GM12878 (cell line): ENCODE measurements at places on chromosomes 12 and 14. TPM values are rescaled to one million over a fixed set of nuclear protein-coding genes. Genes with fewer than 3 reads are reported as not detected.

DNA sequence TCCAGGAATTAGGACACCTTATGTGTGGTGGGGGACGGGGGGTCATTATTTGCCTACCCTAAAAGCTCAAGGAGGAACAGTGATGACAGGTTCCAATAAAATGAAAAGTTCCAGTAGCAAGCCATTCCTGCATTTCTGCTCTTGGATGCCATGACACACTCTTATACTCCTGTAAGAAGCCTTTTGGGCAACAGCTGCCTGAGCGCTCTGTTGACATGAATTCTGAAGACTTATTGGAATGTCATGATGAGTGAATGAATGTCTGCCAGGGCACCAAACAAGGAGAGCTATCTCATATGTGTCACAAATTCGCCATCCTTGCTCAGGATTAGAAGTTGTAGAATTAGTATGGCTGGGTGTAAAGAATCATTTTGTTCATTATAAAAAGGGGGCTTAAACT lies 36.3 kb downstream of the PTGER2 start:
- no peak for DNase-seq
- no peak overlapping the region for H3K4me3 ChIP-seq
- no peaks in the 10 kb centered on the region; the same call in none of the 2 replicates for H3K27me3 ChIP-seq
- H3K4me1 ChIP-seq = no peaks in the 10 kb centered on the region

GRCh38 chr12:39619316-39619659 lies 315 bp downstream of the ABCD2 start:
- H3K27me3 ChIP-seq = no peaks in the 10 kb centered on the region
- no peaks in the 10 kb centered on the region for H3K36me3 ChIP-seq
- H3K4me3 ChIP-seq = peak overlapping the region; percentile 95
- peak overlapping the region; percentile 98 for H3K27ac ChIP-seq
- no peak for DNase-seq

- no peak overlapping the region for H3K27ac ChIP-seq
- no peaks in the 10 kb centered on the region for H3K36me3 ChIP-seq
- no peaks in the 10 kb centered on the region; the same call in 1 of the 2 replicates for H3K27me3 ChIP-seq
These were observed 42.5 kb upstream of the CATSPERB start for GRCh38 chr14:91774140-91775096.

DNA sequence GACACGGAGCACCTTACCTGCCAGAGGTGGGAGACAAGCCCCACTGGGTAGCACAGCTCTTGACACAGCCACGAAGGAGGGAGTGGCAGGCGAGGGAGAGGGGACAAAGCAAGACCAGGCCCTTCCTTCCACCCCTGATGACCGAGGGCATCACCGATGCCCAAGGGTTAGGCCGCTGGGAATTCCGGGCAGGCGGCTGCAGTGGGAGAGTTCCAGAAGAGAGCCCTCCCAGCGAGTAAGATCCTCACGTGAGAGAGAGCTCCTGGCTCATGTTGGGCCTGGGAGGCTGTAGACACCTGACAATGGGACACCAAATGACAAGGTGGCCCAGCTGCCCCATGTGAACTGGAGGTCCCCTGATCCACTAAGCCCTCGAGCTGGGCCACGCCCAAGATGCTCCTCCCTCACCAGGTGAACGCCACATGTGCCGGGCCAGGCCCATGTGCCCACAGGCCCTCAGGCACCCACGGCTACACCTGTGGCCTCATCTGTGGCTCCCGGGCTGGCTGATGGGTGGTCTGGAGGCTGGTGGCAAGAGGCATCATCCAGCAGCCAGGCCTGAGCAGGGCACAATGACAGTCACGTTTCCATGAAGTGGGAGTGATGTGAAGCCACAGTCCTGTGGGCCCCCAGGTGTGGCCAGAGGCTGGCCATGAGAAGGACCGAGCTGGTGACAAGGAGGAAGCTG lies 32.1 kb upstream of the C14orf180 start:
- no peak overlapping the region for H3K4me3 ChIP-seq
- no peaks in the 10 kb centered on the region for H3K36me3 ChIP-seq
- H3K4me1 ChIP-seq = no peaks in the 10 kb centered on the region
- DNase-seq = no peak

DNA sequence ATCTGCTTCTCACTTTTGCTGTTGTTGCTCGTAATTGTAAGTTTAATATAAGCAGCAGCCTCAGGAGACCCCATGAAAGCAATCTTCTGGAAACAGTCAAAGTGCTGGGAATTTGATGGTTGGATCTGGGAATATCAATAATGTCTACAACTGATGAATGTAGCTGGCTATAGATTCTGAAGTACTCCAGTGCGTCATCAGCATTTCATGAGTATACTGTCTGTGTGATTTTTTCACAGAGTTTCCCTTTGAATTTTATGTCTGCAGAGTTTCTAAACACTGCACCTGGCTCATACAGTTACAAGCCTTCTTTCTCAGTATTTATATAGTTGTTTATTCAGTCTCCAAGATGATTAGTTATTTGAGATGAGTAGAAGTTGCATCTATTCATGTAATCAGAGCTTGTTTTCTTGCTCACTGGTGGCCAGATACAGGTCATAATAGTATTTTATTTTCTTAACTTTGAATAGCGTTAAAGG lies 222.3 kb downstream of the RAD51B start:
- no peaks in the 10 kb centered on the region for H3K36me3 ChIP-seq
- no peak overlapping the region for H3K27ac ChIP-seq
- H3K4me1 ChIP-seq = no peaks in the 10 kb centered on the region
- no peak overlapping the region for H3K4me3 ChIP-seq
- no peaks in the 10 kb centered on the region for H3K27me3 ChIP-seq

GRCh38 chr12:126998747-126999285 lies 1268.2 kb upstream of the TMEM132C start:
- H3K27me3 ChIP-seq = no peaks in the 10 kb centered on the region
- no peaks in the 10 kb centered on the region for H3K36me3 ChIP-seq
- no peak overlapping the region for H3K4me3 ChIP-seq
- DNase-seq = no peak
- H3K27ac ChIP-seq = no peak overlapping the region

DNA sequence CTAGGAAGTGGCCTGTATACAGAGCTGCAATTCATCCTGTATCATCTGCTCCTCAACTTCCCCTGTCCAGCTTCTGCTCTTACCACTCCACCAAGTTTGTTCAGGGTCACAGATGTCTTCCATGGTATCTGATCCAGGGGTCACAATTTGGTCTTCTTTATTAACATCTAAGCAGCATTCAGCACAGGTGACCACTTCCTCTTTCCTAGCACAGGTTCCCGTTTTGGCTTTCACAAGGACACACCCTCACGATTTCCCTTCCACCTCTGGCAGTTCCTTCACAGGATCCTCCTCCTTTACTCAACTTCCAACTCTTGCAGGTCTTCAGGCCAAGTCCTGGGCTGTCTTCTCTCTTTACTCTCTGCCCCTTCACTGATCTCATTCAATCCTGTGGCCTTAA lies 93.6 kb downstream of the TTC7B start:
- H3K36me3 ChIP-seq = no peaks in the 10 kb centered on the region
- no peaks in the 10 kb centered on the region; the same call in 1 of the 2 replicates for H3K27me3 ChIP-seq
- H3K27ac ChIP-seq = no peak overlapping the region
- no peaks in the 10 kb centered on the region for H3K4me1 ChIP-seq
- no peak overlapping the region for H3K4me3 ChIP-seq

GRCh38 chr14:20468764-20469241 lies 403 bp upstream of the PNP start:
- H3K36me3 ChIP-seq = no peaks in the 10 kb centered on the region; the same call in none of the 2 replicates
- H3K4me1 ChIP-seq = peaks cover 7% of the 10 kb centered on the region; the same call in 1 of the 2 replicates
- H3K27ac ChIP-seq = no peak overlapping the region

DNA sequence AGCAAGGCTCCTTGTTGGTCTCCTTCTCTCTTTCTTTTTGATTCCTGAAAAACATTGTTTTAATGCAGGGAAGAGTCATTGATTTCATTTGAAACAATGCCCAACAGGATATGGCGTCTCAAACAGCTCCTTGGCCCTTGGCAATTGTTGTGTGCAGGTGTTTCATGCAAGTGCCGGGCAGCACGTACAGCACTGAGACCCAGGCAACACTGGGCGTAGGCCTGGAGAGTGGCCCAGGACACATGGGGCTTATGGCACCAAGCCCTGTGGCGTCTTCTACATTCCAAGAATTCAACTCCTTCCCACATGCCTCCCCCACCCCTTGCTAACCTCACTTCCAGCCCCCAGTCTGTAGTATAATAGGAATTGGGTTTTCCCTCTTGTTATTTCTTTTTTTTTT lies 230.4 kb downstream of the SPTSSA start:
- H3K4me1 ChIP-seq = no peaks in the 10 kb centered on the region
- no peak overlapping the region for H3K27ac ChIP-seq
- no peaks in the 10 kb centered on the region for H3K27me3 ChIP-seq
- no peak for DNase-seq
- no peaks in the 10 kb centered on the region for H3K36me3 ChIP-seq
- no peak overlapping the region for H3K4me3 ChIP-seq

GRCh38 chr14:92400579-92401444 lies 77.8 kb downstream of the SLC24A4 start:
- H3K4me3 ChIP-seq = no peak overlapping the region; the same call in 1 of the 2 replicates
- H3K27me3 ChIP-seq = no peaks in the 10 kb centered on the region
- DNase-seq = peak; percentile 82
- peaks cover 22% of the 10 kb centered on the region for H3K4me1 ChIP-seq
- peak overlapping the region; percentile 59 for H3K27ac ChIP-seq

DNA sequence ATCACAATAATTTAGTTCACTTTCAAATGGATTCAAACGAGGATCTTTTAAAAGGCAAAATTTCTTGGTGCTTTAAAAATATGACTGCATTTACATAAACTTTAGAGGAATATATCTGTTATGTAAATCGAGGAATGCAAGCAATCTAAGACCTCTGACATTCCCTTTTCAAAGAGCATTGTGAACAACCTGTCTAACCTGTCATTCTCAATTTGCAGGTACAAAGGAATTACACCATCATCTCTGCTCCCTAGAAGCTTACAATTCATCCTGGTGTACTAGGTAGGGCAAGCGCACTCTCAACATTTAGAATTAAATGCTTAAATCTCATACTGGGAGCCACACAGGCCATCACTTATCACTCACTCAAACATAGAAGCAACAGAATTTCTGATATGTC lies 35.6 kb downstream of the BMP4 start:
- no peaks in the 10 kb centered on the region for H3K36me3 ChIP-seq
- 0 out of 2 replicates have a peak, but pooled peaks cover 1% of the 10 kb centered on the region for H3K27me3 ChIP-seq
- no peak for DNase-seq
- H3K4me3 ChIP-seq = no peak overlapping the region

- no peak overlapping the region for H3K4me3 ChIP-seq
- peak overlapping the region; percentile 56 for H3K27ac ChIP-seq
- H3K27me3 ChIP-seq = no peaks in the 10 kb centered on the region
- peaks cover 8% of the 10 kb centered on the region; the same call in 1 of the 2 replicates for H3K36me3 ChIP-seq
- no peak for DNase-seq
These were observed 58.0 kb downstream of the SYNE2 start for GRCh38 chr14:63910583-63911363.

- H3K4me3 ChIP-seq = no peak overlapping the region
- no peaks in the 10 kb centered on the region for H3K27me3 ChIP-seq
- H3K27ac ChIP-seq = no peak overlapping the region
- no peaks in the 10 kb centered on the region for H3K4me1 ChIP-seq
- peaks cover 5% of the 10 kb centered on the region for H3K36me3 ChIP-seq
These were observed 85.1 kb downstream of the BORCS5 start for GRCh38 chr12:12441843-12442461.

GRCh38 chr14:22106700-22107697 lies 433.4 kb upstream of the OR4E1 start:
- no peak overlapping the region for H3K27ac ChIP-seq
- H3K27me3 ChIP-seq = no peaks in the 10 kb centered on the region
- DNase-seq = no peak
- H3K4me1 ChIP-seq = no peaks in the 10 kb centered on the region
- no peak overlapping the region for H3K4me3 ChIP-seq

DNA sequence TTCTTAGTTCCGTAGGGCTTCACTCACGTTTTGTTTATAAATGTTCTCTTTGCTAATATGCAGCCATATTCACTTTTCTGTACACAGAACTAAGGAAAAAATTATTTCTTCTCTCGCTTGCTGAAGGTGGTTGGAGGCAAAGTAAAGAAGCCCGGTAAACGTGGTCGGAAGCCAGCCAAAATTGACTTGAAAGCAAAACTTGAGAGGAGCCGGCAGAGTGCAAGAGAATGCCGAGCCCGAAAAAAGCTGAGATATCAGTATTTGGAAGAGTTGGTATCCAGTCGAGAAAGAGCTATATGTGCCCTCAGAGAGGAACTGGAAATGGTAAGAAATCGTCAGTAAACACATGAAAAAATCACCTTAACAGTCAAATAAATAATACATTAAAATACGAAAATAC lies 24.0 kb downstream of the CREBL2 start:
- H3K36me3 ChIP-seq = peaks cover 5% of the 10 kb centered on the region; the same call in 1 of the 2 replicates
- no peak overlapping the region for H3K4me3 ChIP-seq
- DNase-seq = no peak
- no peak overlapping the region for H3K27ac ChIP-seq

GRCh38 chr14:54470701-54471100 lies 18.1 kb downstream of the GMFB start:
- no peak overlapping the region for H3K4me3 ChIP-seq
- no peaks in the 10 kb centered on the region for H3K4me1 ChIP-seq
- H3K27me3 ChIP-seq = no peaks in the 10 kb centered on the region

- no peak for DNase-seq
- H3K4me3 ChIP-seq = no peak overlapping the region
- peaks cover 4% of the 10 kb centered on the region; the same call in 1 of the 2 replicates for H3K27me3 ChIP-seq
- H3K27ac ChIP-seq = no peak overlapping the region
- no peaks in the 10 kb centered on the region for H3K4me1 ChIP-seq
These were observed 121.3 kb downstream of the RPS29 start for GRCh38 chr14:49464885-49465284.

GRCh38 chr14:28001002-28001401 lies 765.6 kb upstream of the FOXG1 start:
- H3K36me3 ChIP-seq = no peaks in the 10 kb centered on the region
- no peaks in the 10 kb centered on the region for H3K4me1 ChIP-seq
- no peaks in the 10 kb centered on the region for H3K27me3 ChIP-seq
- no peak for DNase-seq

DNA sequence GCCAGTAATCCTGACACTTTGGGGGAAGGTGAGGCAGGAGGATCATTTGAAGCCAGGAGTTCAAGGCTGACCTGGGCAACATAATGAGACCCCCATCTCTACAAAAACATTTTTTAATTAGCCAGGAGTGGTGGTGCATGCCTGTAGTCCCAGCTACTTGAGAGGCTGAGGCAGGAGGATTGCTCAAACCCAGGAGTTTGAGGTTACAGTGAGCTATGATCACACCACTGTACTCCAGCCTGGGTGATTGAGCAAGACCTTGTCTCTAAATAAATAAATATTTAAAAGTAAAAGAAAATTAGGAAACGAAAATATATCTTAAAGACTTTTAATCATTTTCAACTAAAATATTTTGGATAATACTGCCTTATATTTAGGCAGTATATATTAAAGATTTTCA lies 25.9 kb downstream of the CKB start:
- H3K27ac ChIP-seq = no peak overlapping the region
- peaks cover 13% of the 10 kb centered on the region for H3K36me3 ChIP-seq
- no peak for DNase-seq
- no peaks in the 10 kb centered on the region for H3K27me3 ChIP-seq

- no peaks in the 10 kb centered on the region; the same call in 1 of the 2 replicates for H3K27me3 ChIP-seq
- no peak overlapping the region for H3K27ac ChIP-seq
- peaks cover 3% of the 10 kb centered on the region; the same call in 1 of the 2 replicates for H3K4me1 ChIP-seq
- H3K36me3 ChIP-seq = no peaks in the 10 kb centered on the region
- DNase-seq = no peak
These were observed 50.0 kb upstream of the STON2 start for GRCh38 chr14:81450100-81450531.

The SOX5 gene
- 0.21 and 0.82 TPM in 2 replicates for total RNA-seq

The AKAP6 gene
- total RNA-seq = 5.3 and 5.9 TPM in 2 replicates

The GMFB gene
- total RNA-seq = 51.3 and 52.5 TPM in 2 replicates

The RNF212B gene
- not detected in 2 replicates for total RNA-seq

The PDZRN4 gene
- not detected in 2 replicates for total RNA-seq

The HOXC4 gene
- 11.1 and 11.4 TPM in 2 replicates for total RNA-seq

The BRF1 gene
- 29.3 and 33.5 TPM in 2 replicates for total RNA-seq

The CCDC88C gene
- 71.3 and 79.6 TPM in 2 replicates for total RNA-seq

The NOVA1 gene
- not detected in 2 replicates for total RNA-seq

The CLEC1B gene
- total RNA-seq = not detected in 2 replicates

The NYNRIN gene
- 0.05 and 0.15 TPM in 2 replicates for total RNA-seq

The SSPN gene
- 0.05 TPM in 1 of 2 replicates, not detected in the other for total RNA-seq
